ENCODE measurements at places on chromosomes 3 and 15.

- no peak for DNase-seq
Observed at GRCh38 chr3:114404590-114404989, 110.8 kb downstream of the TIGIT start.

DNA sequence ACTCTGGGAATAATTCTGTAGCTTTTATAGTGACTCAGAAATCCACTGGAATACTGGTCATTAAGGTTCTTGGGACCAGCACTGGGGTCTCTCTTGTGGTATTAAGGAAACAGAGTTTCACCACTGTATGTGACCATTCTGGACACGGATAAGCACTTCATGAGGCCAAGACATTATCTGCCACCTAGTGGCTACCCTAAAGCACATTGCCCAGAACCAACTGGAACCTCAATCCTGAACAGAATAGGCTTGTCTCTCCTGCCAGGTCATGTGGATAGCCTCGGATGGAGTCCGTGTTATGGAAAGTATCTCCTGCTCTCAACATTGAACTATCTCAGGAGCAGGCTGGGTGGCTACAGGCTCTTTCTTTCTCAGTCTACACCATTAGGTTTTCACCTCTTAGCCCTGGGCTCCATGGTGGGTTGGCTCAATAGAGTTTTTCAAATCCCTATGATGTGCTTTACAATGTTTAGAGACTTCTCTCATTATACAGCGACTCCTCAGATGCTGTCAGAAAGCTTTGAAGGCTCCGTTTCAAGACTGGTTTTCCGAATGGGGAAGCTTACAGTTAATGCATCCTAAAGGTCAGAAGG, 167.6 kb upstream of the ST8SIA2 start:
- no peak for DNase-seq

DNA sequence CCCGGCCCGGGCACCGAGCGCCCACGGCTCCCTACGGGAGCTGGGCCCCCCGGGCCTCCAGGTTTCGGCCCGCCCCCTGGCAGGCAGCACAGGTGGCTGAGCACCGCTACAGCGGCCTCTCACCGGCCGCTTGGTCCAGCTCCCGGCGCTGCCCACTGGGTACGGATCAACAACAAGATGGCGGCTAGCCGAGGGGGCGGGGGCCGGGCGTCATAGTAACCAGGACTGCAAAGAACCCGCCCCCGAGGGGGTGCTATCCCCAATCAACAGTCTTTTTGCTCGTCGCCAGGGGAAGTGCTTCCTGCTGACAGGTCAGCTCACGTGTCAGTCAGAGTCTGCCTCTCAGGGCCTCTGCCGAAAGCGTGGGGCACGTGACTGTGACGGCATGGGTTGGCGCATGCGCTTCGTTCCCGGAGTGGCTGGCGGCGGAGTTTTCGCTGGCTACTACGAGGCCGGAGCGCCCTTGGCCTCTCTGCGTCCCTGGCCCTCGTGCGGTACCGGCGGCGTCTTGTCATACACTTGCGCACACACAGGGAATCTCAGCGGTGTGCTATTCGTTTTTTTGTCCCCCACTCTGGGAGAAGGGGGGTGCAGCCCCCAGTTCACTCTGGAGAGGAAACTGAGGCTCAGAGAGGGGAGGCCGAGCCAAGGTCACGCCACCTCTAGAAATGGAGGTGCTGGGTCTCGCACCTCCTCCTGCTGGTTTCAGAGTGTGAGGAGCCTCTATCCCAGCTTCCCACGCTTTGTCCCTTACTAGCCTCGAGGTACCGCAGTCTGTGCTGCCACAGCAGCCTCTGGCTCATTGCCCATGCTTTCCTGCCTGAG, at the start of gene IP6K1:
Gene IP6K1, minus strand, starts transcription at position 186 of the 825 bp plus-strand sequence. CDS start 38,502 bp downstream, outside the sequence.
- DNase-seq: peak; percentile 96

DNA sequence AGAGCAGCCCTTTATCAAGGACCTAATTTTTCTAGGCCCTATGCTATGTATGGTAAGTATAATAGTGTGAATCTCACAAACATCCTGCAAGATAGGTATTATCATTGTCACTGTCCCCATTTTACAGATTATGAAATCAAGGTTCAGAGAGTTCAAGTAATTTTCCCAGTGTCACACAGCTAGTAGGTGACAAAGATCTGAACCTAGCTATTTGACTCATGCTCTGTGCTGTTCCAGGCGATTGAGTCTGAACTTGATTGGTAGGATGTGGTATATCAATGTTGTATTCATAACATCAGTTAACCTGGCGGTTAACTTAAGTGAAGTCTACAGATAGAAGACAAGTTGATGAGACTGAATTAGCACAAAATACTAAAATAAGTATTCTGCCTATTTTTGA, 229.9 kb downstream of the CHST2 start:
- no peak for DNase-seq

DNA sequence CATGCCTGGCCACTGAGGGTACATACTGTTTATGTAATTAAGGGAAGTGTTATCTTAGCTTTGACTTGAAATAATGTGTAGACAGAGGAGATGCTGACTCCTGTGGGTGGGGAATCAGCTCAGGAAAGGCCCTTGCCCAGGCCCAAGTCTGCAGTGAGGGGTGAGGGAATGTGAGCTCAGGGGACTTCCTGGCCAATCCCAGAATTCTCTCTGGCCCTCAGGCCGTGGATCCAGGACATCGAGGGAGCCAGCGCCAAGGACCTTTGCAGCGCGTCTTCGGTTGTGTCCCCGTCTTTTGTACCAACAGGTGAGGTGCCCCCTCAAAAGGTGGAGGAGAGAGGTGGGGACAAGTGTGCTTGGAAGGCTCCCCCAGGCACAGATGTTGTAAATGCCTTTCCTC, 6.4 kb downstream of the CIB1 start:
- no peak for DNase-seq

DNA sequence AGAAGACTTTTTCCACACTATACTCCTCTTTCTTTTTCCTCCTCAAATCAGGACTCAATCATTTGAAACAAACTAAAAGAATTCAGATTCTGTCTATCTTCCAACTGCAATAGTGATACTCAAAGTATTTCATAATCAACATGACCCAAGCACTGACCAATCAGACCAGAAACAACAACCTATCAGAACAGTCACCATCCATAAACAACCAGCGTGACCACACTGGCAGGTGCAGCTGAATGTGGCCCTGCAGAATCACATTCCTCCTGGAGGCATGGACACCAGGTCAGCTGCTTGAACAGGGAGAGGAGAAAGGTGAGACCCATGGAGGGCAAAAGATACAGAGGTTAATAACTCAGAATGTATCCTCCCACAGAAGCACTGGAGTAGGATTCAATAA, 13.3 kb downstream of the HRG start:
- DNase-seq: no peak

DNA sequence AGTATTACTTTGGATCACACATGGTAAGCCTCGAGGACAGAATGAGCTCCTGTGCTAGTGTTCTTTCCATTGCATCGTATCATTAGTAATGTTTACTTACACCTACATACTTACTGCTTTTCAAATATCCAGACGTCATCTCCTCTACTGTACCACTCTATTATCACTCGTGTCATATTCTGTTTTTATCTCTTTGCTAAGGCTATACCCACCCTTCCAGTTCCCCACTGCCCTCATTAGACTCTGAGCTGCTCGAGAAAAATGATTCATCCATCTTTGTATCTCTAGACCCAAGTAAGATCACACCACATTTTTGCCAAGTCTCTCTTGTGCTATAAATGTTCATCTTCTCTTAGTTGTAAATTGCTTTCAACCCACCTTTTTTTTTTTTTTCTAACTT, 245.7 kb downstream of the TIGIT start:
- DNase-seq: no peak

DNA sequence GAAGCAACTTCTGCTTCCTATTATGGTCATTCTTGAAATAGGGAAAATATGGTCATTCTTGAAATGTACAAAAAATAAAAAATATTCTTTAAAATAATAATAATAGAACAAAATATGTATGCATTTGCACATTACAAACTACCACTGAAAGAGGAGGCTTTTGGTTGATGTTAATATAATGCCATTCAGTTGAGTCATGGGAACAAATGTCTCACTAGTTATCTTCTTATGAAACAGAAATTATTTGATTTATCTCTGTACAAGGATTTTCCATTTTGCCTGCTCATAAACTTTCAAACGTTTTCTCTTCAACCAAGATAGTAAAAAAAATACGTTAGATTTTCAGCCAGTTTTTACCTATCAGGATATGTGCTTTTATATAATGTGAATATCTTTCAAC, 1662.7 kb downstream of the OTOL1 start:
- no peak for DNase-seq

- no peak for DNase-seq
Observed at GRCh38 chr3:16801223-16801622, 83.5 kb upstream of the PLCL2 start.
